ENCODE measurements at places on chromosomes 1 and 21.

- no peak for DNase-seq
These were observed 79.0 kb downstream of the ZNF281 start for GRCh38 chr1:200330741-200331428.

- DNase-seq, result no peak
These were observed 33.0 kb upstream of the PDPN start for GRCh38 chr1:13550663-13551062.

GRCh38 chr1:243312952-243313634, 57.3 kb downstream of the SDCCAG8 start:
- no peak for DNase-seq

DNA sequence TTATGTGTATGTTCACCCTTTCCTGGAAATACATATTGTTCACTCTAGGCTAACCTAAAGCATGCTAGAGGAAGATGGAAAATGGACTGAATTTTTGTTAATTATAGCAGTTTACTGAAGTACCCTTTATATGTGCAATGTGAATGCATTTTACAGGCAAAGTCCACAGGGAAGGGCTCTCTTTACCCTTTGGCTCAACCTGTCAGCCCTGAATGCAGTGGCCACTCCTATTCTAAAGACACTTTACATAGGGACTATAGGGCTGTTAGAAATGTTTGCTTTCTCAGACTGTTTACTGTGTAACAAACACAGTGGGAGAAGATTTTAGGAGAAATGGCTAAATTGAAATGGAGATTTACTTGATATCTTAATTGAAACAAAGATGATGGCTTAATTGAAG, 78.5 kb downstream of the BRINP2 start:
- DNase-seq, result no peak

GRCh38 chr1:82897549-82897948, 1096.8 kb downstream of the ADGRL2 start:
- DNase-seq, result no peak

DNA sequence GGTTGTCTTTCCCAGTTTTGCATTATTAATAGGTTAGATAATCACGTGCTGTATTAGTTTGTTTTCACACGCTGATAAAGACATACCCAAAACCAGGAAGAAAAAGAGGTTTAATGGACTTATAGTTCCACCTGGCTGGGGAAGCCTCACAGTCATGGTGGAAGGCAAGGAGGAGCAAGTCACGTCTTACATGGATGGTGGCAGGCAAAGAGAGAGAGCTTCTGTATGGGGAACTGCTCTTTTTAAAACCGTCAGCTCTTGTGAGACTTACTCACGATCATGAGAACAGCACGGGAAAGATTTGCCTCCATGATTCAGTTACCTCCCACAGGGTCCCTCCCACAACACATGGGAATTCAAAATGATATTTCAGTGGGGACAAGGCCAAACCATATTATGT, 2.3 kb upstream of the VCAM1 start:
- no peak for DNase-seq

DNA sequence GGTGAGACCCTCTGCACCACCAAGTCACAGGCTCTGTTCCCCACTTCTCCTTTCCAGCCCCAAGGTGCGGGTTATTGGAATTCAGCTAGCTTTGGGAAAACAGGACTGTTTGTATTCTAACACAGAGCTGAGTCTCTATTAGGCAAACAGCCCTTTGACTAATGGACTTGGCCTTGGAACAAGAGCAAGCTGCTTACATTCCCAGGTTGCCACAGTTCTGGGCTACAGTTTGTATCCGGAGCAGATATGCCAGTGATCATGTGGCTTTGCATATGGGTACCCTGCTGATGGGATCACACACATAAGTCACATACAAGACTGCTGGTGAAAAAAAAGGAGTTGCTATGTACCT, 110.5 kb upstream of the COA6 start:
- no peak for DNase-seq

GRCh38 chr21:32514275-32515055, 70.9 kb downstream of the TCP10L start:
- no peak for DNase-seq

DNA sequence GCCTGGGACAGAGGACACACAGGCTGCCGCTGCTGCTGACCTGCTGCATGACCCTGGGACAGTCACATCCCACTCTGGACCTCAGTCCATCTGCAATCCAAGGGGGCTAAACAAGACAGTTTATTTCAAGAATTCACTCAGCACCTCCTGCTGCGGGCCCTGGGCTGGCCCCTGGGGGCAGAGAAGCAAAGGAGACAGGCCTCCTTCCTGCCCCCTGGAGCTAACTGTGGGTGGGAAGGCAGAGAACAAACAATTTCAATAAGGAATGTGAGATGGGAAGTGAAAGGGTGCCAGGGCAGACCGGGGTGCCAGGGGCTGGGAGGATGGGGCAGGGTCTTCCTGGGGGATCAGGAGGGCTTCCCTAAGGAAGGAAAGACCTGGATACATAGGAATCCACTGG, 60.0 kb downstream of the TAS1R2 start:
- no peak for DNase-seq

DNA sequence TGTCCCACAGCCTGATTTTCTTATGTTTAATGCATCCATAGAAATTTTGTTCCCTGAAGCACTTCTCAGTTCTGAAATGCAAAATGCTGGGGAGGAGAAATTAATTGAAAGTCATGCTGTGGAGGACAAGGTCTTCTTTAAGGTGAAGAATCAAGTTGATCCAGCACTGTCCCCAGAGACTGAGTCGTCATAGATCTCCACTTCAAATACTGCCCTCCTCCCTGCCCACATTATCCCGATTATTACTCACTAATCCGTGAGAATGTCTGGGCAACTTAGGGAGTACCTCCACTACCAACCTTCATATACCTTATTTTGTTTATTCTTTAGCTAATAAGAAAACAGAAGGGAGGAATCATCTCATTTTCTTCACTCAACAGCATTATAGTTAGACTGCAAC, 70.0 kb upstream of the FMN2 start:
- DNase-seq, result no peak

- no peak for DNase-seq
These were observed 27.4 kb downstream of the ARHGEF16 start for GRCh38 chr1:3481836-3482375.

- no peak for DNase-seq
These were observed 115.0 kb upstream of the BACE2 start for GRCh38 chr21:41052820-41053555.

DNA sequence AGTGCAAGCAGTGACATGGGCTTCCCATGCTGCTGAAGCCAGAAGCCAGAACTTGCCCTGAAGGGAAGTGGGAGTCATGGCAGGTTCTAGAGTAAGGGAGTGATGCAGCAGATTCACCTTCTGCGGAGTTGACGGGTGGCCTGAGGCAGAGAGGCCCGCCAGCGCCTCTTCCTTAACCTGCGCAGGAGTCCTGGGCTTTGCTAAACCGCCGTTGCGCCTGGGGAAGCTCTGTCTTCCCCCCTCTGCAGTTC, 67.3 kb downstream of the OBSCN start:
- no peak for DNase-seq

Data from activated T-cell treated with anti-CD3 and anti-CD28 coated beads, Interleukin-2, amount 50 U/mL, for 1 hour (primary cell).